ENCODE measurements at places on chromosomes 7 and 10. TPM values are rescaled to one million over a fixed set of nuclear protein-coding genes. Genes with fewer than 3 reads are reported as not detected.

TMEM229A gene
- not detected for total RNA-seq

PDSS1 gene
- 6.4 TPM for total RNA-seq

DNA sequence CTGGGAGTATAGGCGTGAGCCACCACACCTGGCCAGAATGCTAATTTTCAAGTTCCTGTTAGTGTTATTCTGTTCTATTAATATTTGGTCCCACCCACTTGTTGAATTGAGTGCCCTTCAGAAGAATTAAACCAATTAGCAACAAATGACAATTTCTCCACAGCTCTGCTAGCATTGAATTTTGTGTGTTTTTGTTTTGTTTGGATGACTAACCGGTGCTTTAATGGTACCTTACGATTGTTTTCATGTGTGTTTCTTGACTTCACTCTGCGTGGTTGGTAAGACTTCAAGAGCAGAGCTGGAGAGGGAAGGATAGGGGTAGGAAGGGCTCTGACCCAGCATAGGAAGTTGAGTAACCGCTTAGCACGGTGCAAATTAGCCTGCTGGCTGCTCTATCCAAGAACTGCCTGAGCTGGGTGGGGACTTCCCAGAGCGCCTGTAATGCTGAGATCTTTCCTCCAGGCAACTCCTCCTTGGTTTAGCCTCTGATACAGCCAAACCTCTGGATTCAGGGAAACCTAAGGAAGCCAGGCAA, 4.6 kb downstream of the ARPC1B start:
- DNase-seq: peak; percentile 88

DNA sequence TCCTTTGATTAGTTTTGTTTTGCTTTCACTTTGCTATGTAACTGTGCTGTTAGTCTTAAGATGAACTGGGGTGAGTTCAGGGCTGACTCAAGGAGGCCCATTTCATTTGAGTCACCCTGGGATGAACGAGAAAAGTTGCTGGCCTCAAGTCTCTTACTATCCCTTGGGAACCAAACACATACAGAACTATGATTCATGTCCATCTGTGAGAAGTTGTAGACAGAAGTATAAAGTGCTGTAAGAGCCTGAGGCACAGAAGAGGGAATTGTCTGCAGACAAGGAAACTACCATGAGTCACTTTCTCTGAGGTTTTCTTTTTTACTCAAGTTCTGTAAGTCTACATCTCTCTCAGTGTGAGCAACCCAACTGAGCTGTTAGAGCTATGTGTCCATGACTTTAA, 179.8 kb upstream of the CSTF2T start:
- DNase-seq: peak; percentile 99

TMEM270 gene
- total RNA-seq: not detected

DNA sequence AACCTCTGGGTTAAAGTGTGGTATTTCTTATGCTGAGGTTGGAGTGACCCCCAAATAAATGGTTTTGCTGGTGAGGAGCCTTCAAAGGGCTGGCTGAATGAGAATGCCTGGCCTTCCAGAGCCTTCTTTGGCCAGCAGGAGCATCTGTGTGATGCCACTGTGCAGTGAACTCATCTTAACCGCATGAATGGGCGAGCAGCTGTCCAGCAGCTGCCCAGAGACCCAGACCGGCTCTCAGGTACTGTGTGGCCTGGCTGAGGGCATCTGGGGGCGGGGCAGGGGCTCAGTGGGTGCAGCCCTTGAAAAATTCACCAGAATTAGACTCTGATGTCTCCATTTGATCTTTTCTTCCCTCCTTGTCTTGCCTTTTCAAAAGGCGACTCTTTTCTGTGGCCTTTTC, 59.0 kb downstream of the SYPL1 start:
- no peak for DNase-seq

DNA sequence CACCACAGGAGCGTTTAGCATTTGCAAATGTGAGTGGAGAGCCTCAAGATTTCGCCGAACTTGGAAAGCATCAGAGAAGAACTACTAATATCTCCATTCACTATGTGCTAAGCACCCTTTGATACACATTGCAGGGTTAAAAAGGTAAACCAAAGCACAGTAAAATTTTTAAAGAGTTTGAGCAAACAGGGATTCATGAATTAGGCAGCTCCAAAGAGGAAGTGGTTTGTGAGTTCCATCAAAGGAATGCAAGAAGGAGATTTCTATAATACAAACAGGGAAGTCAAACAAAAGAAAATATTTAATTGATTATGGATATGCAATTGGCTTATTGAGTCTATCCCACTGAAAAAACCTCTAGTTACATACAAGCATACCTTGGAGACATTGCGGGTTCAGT, 81.1 kb upstream of the TMEM72 start:
- peak; percentile 25 for DNase-seq

DNA sequence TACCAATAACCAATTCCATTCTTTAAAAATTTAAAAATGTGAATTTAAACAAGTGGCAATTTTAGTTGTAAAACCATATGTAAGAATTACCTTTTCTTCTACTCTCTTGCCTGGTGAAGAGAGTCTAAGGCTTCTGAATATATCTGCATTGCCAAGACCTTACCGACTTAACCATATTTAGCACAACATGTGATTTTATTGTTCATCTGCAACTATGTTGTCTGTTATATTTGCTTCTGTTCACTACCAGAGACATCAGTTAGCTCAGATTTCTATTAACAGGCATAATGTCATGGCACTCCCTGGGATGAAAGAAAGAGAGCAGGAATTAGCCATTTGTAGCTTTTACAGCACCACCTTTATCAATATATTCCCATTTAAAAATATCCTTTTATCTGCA, 55.3 kb downstream of the CHN2 start:
- DNase-seq: no peak

GRCh38 chr7:147595042-147595441, 995.5 kb upstream of the C7orf33 start:
- no peak for DNase-seq

GRCh38 chr7:99465421-99465768, 572 bp downstream of the ATP5MF start:
- no peak for DNase-seq

DNA sequence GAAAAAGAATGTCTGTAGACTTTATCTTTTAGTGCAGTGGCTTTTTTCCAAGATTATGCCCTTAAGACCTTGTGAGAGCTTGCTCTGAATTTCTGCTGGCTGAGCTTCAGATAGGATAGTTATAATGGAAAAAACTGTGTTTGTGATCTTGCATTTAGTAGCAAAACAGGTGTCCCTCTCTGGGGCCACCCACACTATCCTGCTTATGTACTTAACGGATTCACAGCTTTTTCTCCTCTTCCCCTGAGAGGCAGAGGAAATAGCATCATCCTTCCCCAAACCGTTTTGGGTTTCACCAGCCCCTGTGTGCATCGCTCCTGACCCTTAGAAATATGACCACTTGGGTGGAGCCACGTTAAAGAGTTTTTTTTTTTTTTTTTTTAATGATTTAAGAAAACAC, 101.2 kb downstream of the RAB18 start:
- DNase-seq: no peak

GRCh38 chr7:35035511-35035961, 1.7 kb downstream of the DPY19L1 start:
- DNase-seq: peak; percentile 47

DNA sequence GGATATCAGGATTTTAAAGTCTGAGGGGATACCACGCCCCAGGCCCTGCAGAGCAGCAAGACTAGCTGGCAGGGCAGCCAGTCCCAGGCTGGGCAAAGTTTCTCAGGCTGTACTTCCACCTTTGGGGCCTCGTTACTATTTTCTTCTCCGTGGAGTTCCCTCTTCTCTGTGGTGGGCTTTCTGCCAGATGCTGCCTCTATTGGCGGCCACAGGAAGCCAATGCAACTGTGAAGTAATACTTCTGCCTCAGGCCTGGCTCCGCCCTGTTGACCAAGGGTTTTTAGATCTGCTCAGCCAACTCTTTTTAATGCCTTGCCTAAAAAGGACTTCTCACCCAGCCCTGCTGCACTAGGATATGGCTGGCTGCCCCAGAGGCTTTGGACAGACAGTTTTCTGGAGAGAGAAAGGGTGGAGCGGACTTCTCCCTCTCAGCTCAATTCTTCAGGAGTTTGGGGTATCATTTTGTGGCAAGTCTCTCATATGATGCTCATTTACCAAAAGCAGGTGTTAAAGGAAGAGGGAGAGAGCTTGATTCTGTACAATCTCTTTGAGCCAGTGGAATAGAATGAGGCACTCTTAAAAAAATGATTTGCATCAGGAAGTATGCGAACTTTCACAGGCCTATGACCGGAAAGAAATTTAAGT, 67.4 kb downstream of the HHEX start:
- DNase-seq: peak; percentile 31

PMS2 gene
- 20.7 TPM for total RNA-seq

ZNF736 gene
- 6.0 TPM for total RNA-seq

SPDYE1 gene
- total RNA-seq: under 0.01 TPM

DNA sequence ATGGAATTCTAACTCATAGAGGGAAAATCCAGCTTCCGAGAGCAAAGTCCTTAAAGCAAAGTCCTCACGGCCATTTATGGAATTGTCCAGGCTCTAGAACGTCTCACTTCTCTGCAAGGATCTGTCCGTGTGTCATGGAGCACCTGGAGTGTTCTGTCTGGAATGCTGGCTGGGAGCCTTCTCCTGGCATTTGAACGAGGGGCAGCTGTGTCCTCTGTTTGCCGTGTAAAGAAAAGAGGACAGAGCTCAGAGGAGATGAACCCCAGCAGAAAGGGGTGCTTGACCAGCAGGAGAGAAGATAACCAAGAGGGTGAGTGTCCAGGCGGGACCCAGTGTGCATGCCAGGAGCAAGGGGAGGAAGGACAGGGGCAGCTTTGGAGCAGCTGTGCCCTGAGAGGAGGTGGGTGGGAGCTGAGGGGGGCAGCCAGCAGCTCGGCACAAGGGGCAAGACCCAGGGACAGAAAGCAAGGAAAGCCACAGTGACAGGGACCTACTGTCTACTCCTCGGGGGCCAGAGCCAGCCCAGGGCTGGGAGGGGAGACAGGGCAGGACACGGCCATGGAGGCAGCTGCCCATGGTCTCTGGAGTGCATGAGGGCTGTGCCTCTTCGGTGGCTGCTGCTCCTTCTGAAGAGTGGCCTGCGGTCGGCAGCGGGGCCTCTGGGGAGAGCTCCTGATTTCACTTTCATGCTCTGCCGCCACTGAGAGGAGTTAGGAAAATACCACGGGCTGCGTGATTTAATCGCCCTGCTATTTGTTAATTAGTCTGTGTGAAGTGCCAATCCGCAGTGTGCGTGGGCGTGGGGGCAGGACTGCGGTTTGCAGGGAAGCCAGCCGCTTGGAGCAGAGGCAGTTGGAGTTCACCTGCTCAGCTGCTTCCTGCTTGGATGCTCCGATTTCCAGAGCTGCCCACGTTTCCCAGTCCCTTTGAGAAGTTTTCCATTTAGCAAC, 149.3 kb upstream of the SHH start:
- peak; percentile 84 for DNase-seq

GRCh38 chr7:25297278-25297677, 69.0 kb upstream of the NPVF start:
- DNase-seq: no peak

GRCh38 chr7:146510088-146510680, 393.6 kb downstream of the CNTNAP2 start:
- no peak for DNase-seq

SYT15B gene
- not detected for total RNA-seq

CC2D2B gene
- total RNA-seq: 0.33 TPM

AGMO gene
- total RNA-seq: not detected

- no peak for DNase-seq
Observed at GRCh38 chr10:130282492-130283218, 146.5 kb downstream of the GLRX3 start.

GRB10 gene
- 28.4 TPM for total RNA-seq

DNA sequence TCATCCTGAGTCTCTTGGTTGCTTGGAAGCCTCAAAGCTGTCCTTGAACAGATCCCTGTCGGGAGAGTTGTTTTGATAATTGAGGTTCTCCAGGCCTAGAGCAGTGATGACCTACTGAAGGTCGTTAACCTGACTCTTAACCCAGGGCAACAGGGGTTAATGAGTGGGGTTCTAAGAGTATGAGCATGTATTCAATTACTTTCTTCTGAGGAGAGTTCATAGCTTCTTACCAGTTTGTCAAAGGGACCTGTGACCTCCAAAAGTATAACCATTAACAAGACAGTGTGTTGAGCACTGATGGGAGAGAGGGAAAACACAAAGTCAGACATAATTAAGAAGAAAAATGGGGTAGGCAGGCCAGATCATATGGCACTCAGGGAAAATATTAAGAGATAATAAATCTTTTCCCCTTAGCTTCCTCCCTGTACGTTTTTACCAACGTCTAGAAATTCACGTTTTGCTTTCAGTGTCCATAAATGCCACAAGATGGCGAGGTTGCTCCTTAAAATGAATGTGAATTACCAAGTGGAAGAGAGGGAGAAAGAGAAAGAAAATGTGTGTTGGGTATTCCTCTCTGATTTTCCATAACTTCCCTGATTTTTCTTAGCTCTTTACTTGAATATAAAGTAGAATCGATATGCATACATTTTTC, 97.6 kb downstream of the SUGCT start:
- peak; percentile 55 for DNase-seq

- no peak for DNase-seq
Observed at GRCh38 chr10:70328018-70328417, 44.2 kb upstream of the NPFFR1 start.

KLF14 gene
- total RNA-seq: not detected

- no peak for DNase-seq
Observed at GRCh38 chr10:124007773-124008145, 85.6 kb downstream of the CHST15 start.

GRCh38 chr7:157643525-157643970, 306.7 kb downstream of the DNAJB6 start:
- no peak for DNase-seq

DNA sequence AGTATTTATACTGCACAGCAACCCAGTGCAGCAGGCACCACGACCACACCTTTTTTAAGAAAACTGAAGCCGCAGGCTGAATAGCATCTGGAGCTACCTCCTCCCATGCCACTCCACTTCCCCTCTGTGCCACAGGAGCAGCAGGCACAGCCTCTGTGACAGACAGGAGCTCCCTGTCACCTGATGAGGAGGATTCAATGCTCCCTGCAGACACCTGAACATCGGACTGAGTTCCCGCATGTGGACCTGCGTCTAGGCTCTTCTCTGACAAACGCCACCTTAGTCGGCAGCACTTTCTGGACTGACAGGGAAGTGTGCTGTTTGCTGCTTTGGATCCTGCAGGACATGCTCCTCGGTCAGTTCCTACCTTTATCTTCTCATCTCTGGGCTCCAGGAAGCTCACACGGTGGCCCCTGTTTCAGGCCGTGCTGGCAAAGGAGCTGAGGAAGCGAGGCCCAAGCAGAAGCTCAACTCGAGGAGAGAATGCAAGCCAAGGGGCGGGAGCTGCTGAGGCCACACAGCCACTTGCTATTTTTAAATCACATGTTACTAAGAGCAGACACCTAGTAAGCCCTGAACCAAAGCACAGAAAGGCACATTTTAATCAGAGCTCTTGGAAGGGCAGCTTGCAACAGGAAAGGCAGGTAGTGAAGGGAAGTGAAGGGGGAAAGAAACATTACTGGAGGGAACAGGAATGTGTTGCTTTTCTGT, 56.6 kb downstream of the VOPP1 start:
- DNase-seq: no peak

RBP3 gene
- not detected for total RNA-seq

All from mammary epithelial cell (primary cell).